SK-MEL-5 (cell line): ENCODE measurements at places on chromosomes 12 and 14. TPM values are rescaled to one million over a fixed set of nuclear protein-coding genes. Genes with fewer than 3 reads are reported as not detected.

DNA sequence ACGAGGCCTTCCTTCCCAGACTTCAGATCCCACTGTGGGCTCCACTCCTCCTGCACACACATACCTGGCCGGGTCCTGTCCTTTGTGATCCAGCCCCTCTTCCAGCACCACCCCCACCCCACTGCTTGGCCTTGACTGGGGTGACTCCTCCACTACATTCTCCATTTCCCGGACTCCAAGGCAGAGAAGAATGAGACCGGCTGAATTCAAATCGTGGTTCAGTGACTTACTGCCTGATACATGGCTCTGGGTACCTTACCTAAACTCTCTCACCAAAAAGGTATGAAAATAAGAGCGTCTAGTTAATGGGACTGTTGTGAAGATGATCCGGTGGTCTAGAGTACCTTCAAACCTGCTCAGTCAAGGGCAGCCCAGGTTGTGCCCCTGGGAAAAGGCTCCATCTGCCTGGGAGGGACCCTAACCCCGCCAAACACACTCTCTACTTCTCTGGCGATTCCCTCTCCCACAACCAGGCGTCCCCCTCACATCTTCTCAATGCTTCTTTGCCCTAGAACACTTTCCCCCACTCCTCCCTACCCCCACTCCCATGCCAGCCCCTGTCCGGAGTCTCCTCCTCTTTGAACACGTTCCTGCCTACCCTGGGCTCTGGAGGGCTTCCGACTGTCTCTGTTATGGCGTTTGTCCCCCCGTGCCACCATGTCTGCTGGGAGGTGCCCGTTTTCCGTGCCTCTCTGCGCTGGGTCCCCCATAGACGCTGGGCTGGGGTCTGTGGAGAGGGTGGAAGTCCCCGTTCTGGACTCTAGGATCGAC, 1.5 kb upstream of the ZBTB42 start:
- no peak for DNase-seq

BATF gene
- total RNA-seq, result 0.74 TPM in 1 of 2 replicates, not detected in the other

- peak; percentile 38 for DNase-seq
These were observed 1.9 kb upstream of the DYNC1H1 start for GRCh38 chr14:101962503-101962874.

RDH5 gene
- total RNA-seq, result 2.3 and 3.0 TPM in 2 replicates

DNA sequence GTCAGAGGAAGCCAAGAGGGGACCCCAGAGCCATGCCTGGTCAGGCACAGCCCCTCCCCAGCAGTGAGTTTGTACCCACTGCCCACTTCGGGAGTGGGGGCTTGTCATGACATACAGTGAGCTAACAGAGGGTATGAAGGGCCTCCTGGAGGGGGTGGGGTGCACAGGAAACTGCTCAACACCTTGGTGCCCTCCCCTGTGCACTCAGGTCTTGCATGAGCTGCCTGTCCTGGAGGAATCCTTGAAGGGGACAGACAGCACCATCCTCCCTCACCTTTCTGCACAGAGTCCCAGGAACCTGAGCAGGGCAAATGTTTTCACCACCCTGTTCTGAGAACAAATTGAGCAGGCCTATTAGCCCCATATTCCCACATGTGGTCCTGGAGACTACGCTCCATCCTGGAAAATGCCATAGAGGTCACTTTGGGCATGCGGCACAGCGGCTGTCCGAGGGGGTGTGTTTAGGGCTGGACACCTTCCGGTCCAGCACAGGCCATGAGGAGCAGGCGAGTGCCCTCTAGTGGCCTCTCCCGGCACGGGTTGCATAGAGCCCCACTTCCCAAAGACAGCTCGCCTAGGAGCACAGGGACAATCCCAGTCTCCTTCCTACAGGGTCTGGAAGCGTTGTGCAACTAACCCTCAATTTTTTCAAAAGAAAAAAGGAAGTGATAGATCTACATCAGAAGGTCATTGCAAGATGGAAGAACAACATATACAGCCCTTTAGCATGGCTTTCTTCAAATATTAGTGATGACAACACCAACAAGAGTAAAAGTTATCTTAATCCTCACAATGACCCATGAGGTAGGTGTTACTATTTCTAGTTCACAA, 31.9 kb upstream of the ZFP36L1 start:
- DNase-seq, result peak; percentile 90

GRCh38 chr14:55138091-55138490, 9.0 kb downstream of the LGALS3 start:
- peak; percentile 56 for DNase-seq

SLC17A8 gene
- total RNA-seq, result 0.11 TPM in 1 of 2 replicates, not detected in the other

DNA sequence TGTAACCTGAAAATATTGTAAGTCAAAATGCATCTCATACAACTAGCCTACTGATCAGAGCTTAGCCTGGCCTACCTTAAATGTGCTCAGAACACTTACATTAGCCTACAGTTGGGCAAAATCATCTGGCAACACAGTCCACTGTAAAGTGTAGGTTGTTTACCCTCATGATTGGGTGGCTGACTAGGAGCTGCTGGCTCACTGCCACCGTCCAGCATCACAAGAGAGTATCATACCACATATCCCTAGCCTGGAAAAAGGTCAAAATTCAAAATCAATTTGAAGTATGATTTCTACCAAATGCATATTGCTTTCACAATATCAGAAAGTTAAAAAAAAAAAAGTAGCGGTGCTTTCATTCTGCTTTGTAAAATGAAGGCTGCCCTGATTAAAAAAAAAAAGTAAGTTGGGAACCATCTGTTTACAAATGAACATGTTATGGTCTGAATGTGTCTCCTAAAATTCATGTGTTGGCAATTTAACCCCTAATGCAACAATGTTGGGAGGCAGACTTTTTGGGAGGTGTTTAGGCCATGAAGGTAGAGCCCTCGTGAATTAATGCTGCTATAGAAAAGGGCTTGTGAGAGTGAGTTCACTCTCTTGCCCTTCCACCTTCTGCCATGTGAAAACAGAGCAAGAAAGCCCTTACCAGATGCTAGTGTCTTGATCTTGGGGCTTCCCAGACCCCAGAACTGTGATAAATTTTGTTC, 211.8 kb downstream of the PPM1H start:
- DNase-seq, result no peak

ZBTB39 gene
- 5.6 and 6.0 TPM in 2 replicates for total RNA-seq

DNA sequence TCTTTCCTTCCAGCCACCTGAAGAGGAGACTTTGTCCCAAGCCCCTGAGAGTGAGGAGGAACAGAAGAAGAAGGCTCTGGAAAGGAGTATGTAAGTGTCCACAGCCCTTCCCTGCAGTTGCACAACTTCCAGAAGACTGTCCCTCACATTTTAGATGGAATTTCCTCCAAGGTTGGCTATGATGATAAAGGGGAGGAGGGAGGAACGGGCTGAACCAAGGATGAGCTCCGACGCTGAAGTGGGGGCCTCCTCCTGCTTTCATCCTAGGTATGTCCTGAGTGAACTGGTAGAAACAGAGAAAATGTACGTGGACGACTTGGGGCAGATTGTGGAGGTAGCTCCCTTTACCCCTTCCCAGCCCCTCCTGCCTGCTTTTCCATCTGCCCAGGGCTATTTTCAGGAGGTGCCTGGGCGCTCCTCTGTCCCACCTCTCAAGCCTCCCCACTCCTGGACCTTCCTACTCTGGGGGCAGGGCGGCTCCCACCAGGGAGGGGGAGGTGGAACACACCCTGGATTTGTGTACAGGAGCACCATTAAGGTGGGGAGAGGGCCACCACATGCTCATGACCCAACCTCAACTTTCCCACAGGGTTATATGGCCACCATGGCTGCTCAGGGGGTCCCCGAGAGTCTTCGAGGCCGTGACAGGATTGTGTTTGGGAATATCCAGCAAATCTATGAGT, 2.3 kb downstream of the ARHGEF25 start:
- DNase-seq, result no peak

C12orf42 gene
- total RNA-seq, result 0.63 TPM in 1 of 2 replicates, not detected in the other

SPTB gene
- 0.05 TPM in 1 of 2 replicates, not detected in the other for total RNA-seq

CCDC88C gene
- total RNA-seq, result 4.6 and 6.4 TPM in 2 replicates

DNA sequence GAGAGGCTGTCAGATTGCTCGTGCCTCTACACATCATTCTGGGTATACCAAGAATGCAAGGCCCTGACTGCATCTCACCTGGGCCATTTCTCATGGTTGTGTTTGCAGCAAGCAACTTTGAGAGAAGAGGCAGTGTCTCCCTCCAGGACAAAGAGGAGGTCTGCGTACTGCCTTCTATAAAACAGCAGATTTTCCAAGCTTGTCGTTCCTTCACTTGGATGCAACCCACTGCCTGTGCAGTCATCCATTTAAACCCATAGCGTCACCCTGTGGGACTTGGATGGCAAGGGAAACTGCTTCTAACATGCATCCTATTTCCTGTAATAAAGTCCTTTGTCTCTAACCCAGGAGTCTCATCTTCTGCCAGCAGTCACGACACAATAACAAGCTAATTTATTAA, 1.3 kb downstream of the POMT2 start:
- DNase-seq, result no peak

DNA sequence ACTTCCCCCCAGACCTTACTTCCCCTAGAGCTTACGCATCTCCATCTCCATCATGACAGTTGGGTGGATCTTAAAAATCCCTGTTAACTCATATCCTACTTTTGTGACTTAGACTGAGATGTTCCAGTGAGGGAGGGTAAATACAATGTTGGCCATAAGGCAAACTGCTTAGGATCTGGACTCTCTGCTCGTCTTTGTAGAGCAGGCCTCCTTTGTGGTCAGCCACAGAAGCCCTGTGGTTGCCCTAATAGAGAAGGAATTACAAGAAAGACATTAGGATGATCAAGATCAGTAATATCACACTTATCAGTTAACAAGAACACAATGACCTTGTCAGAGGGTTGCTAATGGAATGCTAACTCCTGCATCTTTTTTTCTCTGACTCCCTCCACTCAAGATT, 52.0 kb downstream of the TMEM132C start:
- no peak for DNase-seq
